Pancreas (tissue), 10 donors: ENCODE measurements at places on chromosomes 6 and 20. TPM values are rescaled to one million over a fixed set of nuclear protein-coding genes. Genes with fewer than 3 reads are reported as not detected.

VSX1 gene
- total RNA-seq, result 0.31 TPM

ZC2HC1B gene
- not detected for total RNA-seq

MUC22 gene
- total RNA-seq, result not detected

TAGAP gene
- 0.63 TPM for total RNA-seq

LHFPL5 gene
- total RNA-seq, result 1.3 TPM

SPAG4 gene
- total RNA-seq, result 32.9 TPM

KHDC3L gene
- total RNA-seq, result not detected

MAS1 gene
- total RNA-seq, result not detected

ECT2L gene
- not detected for total RNA-seq

C20orf96 gene
- total RNA-seq, result 2.6 TPM

SMLR1 gene
- 0.12 TPM for total RNA-seq

E2F1 gene
- 0.47 TPM for total RNA-seq

C20orf204 gene
- 0.31 TPM for total RNA-seq

PLEKHG1 gene
- 6.4 TPM for total RNA-seq

ZNF391 gene
- total RNA-seq, result 2.4 TPM

FABP7 gene
- total RNA-seq, result not detected

BPI gene
- not detected for total RNA-seq

TXLNB gene
- 0.47 TPM for total RNA-seq

ETV7 gene
- 0.22 TPM for total RNA-seq

UBE2J1 gene
- 22.0 TPM for total RNA-seq

WFDC2 gene
- total RNA-seq, result 8.7 TPM

CFAP206 gene
- not detected for total RNA-seq

TRIM31 gene
- 0.22 TPM for total RNA-seq

RBM24 gene
- 0.09 TPM for total RNA-seq

CALHM6 gene
- 0.98 TPM for total RNA-seq

CLVS2 gene
- 0.06 TPM for total RNA-seq

C20orf141 gene
- not detected for total RNA-seq

HAO1 gene
- 0.23 TPM for total RNA-seq

EDN1 gene
- total RNA-seq, result 3.5 TPM

TP53TG5 gene
- not detected for total RNA-seq
